Neural crest cell (in vitro differentiated cells): ENCODE measurements at places on chromosomes 5 and 9. TPM values are rescaled to one million over a fixed set of nuclear protein-coding genes. Genes with fewer than 3 reads are reported as not detected.

DNA sequence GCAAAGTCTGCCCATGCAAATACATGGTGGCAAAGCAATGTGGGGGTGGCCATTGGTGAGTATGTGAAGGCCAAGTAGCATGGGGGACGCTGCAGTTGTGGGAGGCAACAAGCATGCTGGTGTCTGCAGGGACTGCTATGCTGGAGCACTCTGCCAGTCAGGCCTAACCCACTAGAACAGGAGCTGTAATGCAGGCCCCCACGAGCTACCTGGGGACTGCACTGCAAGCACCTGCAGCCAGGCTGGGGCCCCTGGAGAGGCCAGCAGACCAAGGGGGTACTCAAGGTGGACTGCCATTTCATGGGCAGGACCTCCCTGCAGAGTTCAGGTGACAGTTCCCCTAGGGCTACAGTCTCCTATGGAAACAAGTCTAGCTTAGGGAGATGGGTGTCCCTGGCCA lies 183.8 kb upstream of the PDE4D start:
- no peak for DNase-seq

The ABLIM3 gene
- 2.4 and 3.0 TPM in 2 replicates for total RNA-seq

- DNase-seq: no peak
These were observed 85.9 kb upstream of the HTR4 start for GRCh38 chr5:148740079-148740858.

GRCh38 chr5:58641533-58641932 lies 58.7 kb downstream of the RAB3C start:
- DNase-seq: no peak

The ENHO gene
- total RNA-seq: 12.0 and 13.2 TPM in 2 replicates

The SLC34A1 gene
- total RNA-seq: 0.16 TPM in 1 of 2 replicates, not detected in the other

GRCh38 chr9:135365013-135365768 lies 114.4 kb upstream of the PPP1R26 start:
- DNase-seq: no peak

DNA sequence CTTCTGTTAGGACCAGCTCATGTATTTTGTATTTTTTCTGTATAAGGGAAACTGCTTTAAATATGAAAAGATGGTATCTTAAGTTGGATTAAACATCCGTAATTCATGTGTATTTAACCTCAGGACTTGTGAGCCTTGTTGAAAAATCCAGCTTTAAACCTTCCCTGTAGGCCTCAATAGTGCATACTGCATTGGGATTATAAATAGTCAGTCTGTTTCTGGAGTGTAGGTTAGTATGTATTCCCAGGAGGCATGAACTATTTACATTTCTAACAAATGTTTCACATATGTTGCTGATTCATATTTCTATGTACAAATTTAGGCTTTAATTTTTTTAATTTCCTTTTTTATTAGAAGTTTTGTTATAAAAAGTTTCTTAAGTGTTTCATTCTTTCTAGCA lies 137.9 kb upstream of the GRHPR start:
- no peak for DNase-seq

The CAST gene
- total RNA-seq: 50.3 and 50.7 TPM in 2 replicates

DNA sequence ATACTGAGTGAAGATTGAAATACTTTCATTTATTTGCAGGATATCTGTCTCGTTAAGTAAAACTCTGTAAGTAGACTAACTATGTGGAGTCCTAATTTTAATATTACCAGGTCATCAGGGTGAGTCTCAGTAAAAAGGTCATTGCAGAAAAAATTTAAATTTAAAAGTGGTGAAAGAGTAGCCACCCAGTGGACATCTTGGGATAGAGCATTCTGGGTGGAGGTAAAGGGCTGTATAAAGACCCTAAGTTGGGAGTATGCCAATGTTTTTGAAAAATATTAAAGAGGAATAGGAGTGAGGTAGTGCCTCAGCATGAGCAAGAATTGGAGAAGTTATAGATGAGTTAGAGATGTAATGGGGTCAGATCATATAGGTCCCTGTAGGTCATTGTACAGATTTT lies 145.5 kb downstream of the HMHB1 start:
- no peak for DNase-seq

DNA sequence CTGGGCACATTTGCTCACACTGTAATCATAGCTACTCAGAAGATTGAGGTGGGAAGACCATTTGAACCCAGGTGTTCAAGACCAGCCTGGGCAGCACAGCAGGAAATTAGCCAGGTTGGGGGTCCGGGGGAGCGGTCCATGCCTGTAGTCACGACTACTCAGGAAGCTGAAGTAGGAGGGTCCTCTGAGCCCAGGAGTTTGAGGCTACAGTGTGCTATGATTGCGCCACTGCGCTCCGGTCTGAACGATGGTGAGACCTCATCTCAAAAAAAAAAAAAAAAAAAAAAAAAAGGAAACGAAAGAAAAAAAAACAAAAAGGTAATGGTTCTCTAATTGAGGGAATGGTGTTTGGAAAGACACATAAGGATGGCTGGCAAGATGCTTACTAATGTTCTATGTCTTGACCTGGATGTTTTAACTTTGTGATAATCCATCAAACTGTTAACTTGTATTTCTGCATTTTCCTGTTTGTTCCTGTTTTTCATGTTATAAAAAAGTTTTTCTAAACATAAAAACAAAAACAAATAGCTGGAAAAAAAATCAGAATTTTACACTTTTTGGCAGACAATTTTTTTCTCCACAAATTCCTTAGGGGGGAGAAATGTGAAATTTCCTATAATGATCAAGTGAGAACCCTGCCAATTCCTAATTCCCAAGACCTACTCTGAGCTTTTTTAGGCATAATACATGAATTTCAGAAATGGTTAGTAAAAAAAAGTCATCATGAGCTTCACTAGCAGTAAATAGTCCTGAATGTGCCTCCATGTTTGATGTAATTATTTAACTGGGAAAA lies 96.9 kb downstream of the DENND1A start:
- no peak for DNase-seq

The TAF11L5 gene
- total RNA-seq: not detected in 2 replicates

DNA sequence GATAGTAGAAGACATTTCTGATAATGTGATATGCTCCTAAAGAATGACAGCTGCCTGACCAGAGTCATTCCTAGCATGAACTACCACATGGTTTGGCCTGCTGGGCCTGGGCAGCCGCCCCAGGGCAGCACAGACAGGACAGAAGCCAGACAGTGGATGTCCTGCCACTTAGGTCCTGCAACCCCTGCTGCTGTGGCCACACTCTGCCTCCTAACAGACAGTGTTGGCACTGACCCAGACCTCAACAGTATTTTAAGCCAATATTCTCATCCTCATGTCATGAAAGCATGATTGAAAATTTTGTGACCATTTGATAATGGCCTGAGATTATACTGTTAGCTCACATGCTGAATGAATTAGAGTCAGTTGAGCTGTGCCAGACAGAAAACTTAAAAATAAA lies 15.8 kb downstream of the CENPP start:
- DNase-seq: no peak

The SLC45A2 gene
- 0.36 and 1.3 TPM in 2 replicates for total RNA-seq

- no peak for DNase-seq
These were observed 14.8 kb downstream of the ENHO start for GRCh38 chr9:34507966-34508365.

- DNase-seq: no peak
These were observed 118.7 kb downstream of the RXRA start for GRCh38 chr9:134445000-134445399.

GRCh38 chr9:36479101-36479500 lies 79.0 kb upstream of the RNF38 start:
- peak; percentile 6 for DNase-seq

DNA sequence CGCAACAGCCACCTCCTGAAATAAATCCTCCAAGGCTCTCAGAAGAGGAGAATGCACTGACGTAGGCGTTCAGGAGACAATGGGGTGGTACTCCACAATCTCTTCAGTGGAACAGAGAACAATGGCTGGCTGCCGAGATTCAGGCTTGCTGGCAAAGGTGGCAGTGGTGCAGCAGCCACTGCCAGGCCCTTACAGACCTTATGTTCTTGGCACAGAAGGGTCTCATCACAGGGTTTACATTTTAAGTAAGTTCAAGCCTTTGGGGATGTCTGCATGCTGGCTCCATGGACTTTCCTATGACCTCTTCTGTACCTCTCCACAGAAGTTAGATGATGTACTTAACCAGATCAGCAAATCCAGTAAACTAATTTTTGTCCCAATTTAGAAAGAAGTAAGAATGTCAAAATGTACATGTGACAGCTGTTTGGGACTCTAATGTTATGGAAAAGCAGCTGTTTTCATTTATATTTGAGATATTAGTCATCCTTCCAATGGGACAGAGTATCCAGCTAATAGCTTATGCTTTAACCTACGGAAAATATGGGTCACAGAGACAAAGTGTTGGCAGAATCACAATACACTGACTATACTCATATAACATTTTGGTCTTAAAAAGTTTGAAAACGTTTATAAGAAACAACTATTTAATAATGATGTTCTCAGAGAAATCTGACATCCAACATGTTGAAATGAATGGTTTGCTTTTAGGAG lies 180.9 kb downstream of the MAPKAP1 start:
- no peak for DNase-seq

The RGMB gene
- 98.3 and 99.4 TPM in 2 replicates for total RNA-seq

DNA sequence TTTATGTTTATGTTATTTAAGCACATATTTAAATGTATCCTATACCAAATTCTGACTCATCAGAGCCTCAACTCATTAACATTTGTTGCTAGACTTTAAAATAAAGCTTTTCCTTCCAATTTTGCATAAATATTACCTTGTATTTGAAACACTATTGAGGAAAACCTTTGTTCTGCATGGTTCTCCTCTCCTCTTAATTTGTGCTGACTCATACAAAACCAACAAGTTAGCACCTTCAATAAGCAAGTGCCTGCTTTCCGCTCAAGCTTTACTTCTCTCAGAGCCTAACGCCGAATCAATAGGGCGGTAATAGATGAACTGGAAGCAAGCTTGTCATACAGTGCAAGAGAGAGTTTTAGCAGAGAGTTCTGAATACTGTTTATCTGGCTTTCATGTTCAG lies 7.9 kb downstream of the AMACR start:
- no peak for DNase-seq
